ENCODE measurements at places on chromosomes 4 and X.

- DNase-seq = no peak
Measured at GRCh38 chr4:84985952-84986351, 19.5 kb upstream of the WDFY3 start.

DNA sequence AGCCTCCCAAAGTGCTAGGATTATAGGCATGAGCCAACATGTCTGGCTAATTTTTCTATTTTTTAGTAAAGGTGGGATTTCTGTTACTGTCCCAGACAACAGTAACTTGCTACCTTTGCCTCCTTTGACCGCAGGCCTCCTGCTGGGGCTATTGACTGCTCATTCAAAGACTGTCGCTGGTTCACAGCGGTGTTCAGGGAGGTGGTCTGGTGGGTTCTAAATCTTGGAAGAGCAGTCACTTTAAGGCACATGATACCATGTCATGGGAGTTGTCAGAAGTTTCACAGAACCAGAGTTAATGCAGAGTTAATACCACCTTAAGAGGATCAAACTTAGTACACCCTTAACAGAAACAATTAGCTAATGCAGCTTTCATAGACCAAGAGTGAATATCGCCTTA lies 3.8 kb downstream of the ASMT start:
- no peak for DNase-seq

- peak; percentile 82 for DNase-seq
Measured at GRCh38 chrX:54808109-54808604, 612 bp downstream of the MAGED2 start.

DNA sequence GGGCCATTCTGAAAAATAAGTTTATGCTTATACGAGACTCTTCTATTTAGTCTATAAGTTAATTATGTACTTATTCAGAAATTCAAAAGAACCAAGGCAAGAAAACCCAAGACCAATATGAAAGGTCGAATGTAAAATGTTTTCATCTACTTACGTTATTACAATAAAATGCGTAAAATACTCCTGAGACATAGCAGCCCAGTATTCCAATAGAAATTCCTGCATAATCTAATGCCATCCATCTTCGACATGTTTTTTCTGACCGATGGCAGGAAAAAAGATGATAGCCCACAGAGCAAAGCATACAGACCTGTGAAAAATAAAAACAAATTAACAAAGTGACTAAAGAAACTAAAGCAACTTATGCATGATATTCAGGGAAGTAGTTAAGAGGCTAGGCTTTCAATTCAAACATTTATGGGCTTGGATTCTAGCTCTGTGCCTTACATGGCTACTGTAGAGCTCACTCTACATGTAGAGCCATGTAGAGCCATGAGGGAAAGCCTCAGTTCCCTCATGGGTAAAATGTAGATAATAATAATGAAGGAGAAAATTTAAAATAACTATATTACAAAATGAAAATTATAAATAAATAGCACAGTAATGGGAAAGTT lies 9.1 kb downstream of the PAQR3 start:
- DNase-seq = no peak

- no peak for DNase-seq
Measured at GRCh38 chr4:185036842-185037241, 18.6 kb downstream of the HELT start.

- DNase-seq = no peak
Measured at GRCh38 chrX:153164733-153165132, 14.4 kb upstream of the MAGEA1 start.

DNA sequence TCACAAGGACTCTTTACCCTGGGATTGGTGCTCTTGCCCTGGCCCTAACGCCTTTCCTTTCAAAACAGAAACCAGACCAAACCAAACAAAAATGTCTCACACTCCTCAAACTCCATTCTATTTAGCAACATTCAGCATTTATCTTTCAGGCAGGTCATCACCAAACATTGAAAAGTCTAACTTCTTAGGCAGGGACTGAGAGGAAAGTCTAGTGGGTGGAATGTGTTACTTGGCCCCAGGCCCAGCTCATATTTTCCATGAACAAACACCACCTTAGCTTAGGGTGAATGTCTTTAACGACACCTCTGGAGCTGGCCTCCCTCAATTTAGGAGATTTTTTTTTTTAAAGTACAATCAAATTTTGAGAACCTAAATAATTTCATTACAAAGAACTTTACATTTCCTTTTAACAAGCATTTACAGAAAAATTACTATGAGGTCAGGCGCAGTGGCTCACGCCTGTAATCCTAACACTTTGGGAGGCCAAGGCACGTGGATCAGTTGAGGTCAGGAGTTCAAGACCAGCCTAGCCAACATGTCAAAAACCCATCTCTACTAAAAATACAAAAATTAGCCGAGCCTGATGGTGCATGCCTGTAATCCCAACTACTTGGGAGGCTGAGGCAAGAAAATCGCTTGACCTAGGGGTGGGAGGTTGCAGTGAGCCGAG lies 10.2 kb upstream of the N4BP2 start:
- DNase-seq = no peak
